ENCODE measurements at places on chromosomes 7 and 10.

GRCh38 chr7:77467408-77467807 is 51.3 kb upstream of the GSAP start:
- no peak for DNase-seq

- no peak for DNase-seq
These were observed 16.4 kb upstream of the ELAPOR2 start for GRCh38 chr7:87075671-87076404.

DNA sequence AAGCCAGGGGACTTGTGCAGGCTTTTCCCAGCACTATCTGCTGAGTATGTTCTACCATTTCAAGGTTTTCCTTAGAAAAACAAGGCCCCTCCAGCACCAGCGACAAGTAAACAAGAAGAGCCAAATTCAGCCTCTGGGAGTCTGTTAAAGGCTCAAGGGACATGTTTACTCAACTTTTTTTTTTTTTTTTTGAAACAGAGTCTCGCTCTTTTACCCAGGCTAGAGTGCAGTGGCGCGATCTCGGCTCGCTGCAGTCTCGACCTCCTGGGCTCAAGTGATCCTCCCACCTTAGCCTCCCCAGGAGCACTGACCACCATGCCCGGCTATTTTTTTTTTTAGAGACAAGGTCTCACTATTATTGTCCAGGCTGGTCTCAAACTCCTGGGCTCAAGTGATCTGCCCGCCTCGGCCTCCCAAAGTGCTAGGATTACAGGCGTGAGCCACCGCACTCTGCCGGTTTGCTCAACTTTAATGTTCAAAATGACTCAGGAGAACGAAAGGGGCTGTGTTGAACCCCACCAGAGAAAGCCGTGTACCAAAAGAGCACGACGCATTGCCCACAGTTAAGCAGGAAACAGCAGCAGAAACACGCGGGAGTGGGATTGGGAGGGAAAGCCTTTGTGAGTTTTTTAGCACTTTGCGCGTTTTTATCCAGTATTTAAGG is 772 bp downstream of the PRDX3 start:
- no peak for DNase-seq

DNA sequence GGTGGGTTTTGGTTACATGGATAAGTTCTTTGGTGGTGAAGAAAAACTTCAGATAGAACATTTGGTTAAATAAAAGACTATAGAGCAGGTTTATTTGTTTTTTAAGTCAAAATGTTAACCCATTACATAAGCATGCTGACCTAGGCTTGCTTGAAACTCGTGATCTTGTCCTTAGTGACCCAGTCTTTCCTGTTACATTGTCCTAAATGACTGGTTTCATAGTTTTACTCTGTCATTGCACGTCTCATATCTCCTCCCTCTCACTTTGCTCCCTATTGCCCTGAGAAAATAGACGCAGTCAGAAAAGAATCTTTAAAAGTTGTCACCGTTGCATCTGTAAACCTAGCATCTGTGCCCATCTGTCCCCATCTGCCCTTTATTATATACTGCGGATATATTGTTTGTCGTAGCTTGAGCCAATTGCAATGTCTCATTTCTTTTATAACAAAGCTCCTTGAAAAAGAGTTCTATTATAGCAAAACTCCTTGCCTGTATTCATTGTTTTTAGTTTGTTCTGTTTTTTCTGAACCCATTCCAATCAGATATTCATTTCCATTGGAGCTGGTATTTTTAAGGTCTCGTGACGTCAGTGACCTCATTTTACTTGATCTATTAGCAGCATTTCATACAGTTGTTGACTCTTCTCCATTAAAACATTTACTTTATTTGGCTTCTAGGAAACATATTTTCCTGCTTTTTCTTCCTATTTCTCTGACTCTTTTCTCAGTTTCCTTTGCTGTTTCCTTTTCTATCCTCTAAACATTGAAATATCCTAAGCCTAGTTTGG is 57.3 kb downstream of the HELLS start:
- no peak for DNase-seq

- no peak for DNase-seq
These were observed 85.1 kb upstream of the GTF2I start for GRCh38 chr7:74572301-74572979.

DNA sequence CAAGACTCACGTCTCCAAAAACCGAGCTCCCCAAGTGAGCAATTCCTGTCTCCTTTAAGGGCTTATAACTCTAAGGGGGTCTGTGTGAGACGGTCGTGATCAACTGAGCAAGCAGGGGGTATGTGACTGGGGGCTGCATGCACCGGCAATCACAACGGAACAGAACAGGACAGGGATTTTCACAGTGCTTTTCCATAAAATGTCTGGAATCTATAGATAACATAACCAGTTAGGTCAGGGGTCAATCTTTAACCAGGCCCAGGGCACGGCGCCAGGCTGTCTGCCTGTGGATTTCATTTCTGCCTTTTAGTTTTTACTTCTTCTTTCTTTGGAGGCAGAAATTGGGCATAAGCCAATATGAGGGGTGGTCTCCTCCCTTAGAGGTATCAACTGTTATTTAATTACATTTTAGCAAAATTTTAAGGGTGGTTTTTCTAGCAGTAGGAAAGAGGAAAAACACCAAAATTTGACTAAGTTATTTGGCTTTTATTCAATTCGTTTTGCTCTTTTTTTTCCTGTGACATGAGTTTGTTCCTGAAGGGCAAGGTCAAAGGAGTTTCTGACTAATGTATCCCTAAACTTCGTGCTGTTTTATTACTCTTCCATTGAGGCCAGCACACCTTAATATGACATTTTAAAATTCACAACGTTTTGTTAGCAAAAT is 121.4 kb upstream of the SEC61G start:
- DNase-seq = no peak

GRCh38 chr10:112973046-112973445 is 23.0 kb downstream of the TCF7L2 start:
- DNase-seq = no peak

GRCh38 chr10:123868038-123869019 is 23.3 kb downstream of the CPXM2 start:
- no peak for DNase-seq
